NCI-H2081 (cell line): ENCODE measurements at places on chromosomes 4 and X.

- DNase-seq: no peak
These were observed 138.0 kb upstream of the SMIM31 start for GRCh38 chr4:164615964-164616363.

DNA sequence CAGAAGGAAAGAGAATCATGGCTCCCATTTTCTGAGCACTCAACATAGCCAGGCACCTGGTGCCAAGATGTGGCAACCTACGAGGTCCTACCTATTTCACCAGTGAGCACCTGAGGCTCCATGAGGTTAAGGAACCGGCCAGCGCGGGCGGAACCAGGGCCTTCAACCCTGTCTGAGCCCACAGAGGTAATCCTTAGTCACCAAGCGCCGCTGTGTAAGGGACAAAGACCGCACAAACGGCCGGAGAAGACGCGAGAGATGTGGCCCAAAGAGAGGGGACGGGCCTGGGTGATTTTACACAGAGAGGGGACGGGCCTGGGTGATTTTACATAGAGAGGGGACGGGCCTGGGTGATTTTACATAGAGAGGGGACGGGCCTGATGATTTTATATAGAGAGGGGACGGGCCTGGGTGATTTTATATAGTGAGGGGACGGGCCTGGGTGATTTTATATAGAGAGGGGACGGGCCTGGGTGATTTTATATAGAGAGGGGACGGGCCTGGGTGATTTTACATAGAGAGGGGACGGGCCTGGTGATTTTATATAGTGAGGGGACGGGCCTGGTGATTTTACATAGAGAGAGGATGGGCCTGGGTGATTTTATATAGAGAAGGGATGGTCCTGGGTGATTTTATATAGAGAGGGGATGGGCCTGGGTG, 114.2 kb downstream of the SMIM20 start:
- DNase-seq: no peak

GRCh38 chr4:857461-857860, 31.5 kb upstream of the CPLX1 start:
- no peak for DNase-seq

GRCh38 chr4:5757954-5758353, 47.0 kb downstream of the EVC start:
- no peak for DNase-seq

DNA sequence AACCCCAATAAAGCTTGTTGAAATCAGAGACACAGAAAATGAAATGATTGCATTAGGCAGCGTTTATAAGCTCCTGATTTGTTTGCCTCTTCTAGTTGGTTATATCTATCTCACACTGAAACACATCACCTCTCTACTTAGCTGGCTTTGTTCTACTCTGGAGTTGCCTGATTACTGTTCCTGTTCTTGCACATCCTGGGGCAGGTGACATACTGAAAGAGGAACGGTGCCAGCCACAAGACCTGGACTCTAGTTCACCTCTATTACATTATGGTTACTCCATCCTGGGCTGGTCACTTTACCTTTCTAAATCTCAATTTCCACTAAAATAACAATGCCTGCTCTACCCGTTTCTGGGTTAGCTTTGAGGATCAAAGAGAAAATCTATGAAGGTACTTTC, 47.9 kb downstream of the TRIM2 start:
- no peak for DNase-seq

GRCh38 chr4:69830560-69831269, 29.2 kb downstream of the SULT1E1 start:
- DNase-seq: peak; percentile 31

- no peak for DNase-seq
These were observed 41.5 kb upstream of the SMIM10 start for GRCh38 chrX:134949271-134949670.

DNA sequence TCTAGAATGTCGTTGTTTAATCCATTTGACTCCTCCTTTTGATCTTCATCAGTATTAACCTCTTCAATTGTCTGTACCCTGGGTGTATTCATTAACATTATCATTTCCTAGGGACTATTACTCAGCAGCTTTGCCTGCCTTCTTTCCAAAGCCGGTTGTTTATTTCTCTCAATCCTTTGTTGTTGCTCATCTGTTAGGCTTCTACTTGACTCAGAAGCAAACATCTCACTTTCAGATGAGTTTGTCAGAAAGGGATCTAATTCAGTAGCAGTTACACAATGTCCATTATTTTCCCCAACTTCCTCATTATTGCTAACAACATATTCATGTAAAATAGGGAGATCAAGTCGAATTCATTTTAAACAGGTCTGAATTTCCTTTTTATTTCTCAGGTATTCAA, 22.1 kb upstream of the HSD17B10 start:
- DNase-seq: no peak

DNA sequence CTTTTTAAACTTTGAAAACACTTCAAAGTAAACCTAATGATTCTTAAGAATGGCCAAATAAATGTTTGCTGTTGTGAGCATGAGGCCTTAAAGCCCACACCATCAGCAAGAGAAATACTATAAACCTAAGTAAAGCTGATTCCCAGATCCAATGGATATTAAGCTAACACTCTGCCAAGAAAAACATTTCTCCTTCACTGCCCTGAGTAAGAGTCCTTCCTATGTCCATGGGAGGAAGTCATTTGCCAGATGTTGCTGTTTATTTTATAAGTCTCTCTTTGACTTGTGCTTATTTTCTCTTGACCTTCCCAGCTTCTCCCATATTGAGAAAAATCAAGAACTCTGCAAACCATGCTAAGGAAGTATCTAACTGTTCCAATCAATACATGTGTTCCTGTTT, 154.3 kb upstream of the EDNRA start:
- no peak for DNase-seq

- DNase-seq: no peak
These were observed 315.4 kb upstream of the IGFBP7 start for GRCh38 chr4:57425610-57426009.

DNA sequence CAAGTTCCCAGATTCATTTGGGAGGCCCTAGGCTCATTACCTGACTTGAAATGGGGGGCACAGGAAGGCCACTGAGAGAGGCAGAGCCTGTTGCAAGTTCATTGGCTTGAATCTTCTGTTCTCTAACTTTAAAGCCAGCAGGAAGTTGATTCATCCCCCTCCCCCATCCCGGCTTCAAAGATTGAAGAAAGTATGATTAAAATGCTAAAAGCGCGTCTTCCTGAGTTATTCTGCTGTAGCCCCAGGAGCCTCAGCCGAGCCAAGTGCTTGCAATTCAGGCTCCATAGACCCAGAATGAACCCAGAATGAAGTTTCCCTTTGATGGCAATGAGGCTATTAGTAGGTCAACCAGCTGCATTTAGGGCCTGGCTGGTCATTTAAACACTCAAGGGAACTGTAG, 14.7 kb downstream of the CHST7 start:
- DNase-seq: no peak

DNA sequence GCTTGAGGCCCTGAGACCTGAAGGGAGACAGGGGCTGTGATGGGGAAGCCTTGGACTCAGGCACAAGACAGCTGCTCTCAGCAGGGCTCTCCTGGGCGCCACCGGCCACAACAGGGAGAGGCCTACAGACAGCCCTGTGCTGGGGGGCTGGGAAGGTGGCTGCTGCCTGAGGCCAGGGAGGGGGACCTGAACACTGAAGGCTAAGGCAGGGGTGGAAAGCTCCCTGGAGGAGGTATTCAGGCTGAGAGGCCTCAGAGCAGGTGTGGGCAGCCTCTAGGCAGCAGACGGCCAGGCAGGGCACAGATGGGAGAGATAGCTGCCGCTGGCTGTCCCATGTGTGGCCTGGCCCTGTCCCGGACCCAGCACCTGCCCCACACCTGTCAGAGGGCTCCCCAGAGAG, 33.0 kb downstream of the TACC3 start:
- no peak for DNase-seq

DNA sequence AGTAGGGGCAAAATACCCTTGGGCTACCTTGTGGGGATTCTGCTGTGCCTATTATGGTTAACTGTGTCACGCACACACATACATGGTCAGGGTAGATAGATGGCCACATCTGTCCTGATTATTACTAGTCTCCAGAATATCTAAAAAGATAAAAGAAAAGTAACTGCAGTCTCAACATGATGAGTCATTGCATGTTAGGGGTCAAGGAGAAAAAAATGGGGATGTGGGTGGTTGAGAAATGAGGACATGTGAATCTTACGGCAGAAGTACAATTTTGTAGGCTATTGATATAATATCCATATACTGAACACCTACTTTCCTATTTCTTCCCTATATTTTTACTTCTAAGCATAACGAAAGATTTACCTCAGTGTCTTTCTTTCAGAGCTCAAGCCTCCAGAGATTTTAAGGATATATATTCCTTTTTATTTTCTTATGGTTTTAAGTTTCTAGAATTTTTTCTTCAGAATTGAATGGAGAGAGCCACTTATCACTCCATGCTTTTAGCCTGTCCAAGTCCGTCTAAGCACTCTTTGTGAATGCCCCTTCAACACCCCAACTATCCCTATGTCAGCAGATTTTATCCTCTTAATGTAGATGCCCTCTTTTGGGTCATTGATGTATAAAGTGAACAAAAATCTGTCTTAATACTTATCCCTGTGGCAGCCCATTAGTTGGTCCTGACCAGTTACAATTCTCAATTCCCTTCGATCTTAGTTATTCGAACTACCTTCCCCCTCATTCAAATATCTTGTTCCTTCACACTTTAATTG, 642.2 kb downstream of the IQCM start:
- DNase-seq: no peak

GRCh38 chr4:57043347-57044251, 64.9 kb downstream of the POLR2B start:
- DNase-seq: no peak

DNA sequence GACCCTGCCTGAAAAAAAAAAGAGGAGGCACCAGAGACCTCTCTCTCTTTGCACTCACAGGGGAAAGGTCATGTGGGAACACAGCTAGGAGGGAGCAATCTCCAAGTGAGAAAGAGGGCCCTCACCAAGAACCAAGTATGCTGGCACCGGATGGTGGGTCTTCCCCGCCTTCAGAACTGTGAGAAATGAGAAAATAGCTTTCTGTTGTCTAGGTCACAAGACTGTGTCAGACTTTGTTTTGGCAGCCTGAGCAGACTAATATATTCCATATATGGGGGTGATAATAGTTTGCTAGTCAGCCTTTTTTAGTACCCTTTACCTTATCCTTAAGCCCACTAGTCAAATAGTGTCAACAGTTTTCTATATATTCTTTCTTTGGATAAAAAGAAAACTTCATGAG, 193.0 kb downstream of the TRIML1 start:
- no peak for DNase-seq

- no peak for DNase-seq
These were observed 5.4 kb downstream of the FAM47E start for GRCh38 chr4:76256968-76257367.

- DNase-seq: no peak
These were observed 171.2 kb downstream of the TMA16 start for GRCh38 chr4:163665521-163666331.

DNA sequence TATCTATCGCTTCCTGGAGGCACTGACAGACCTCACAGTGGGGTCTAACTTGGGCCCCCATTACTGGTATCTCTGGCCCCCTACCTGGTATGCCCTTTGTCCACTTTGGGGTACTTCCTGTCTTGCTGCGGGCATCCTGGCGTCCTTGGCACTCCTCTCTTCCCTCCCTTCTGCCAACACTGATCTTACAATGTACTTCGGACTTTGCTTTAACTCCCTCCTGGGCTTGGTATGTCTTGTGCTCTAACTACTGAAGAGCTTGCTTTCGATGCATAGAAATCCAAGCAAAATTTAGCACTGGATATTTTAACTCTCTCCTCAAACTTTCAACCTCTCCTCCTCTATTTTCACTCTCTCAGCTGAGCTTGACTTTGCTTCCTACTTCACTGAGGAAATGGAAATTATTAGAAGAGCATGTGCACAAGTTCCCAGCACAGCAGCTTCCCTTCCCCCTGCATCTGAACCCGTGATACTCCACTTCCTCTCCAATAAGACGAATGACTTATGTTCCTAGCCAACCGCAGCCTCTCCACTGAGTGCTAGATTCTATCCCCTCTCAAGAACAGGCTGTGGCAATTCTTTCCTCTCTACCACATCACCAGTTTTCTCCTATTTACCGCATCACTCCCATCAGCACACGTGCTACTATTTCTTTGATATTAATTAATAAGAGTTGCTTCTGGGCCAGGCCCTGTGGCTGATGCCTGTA, 52.9 kb downstream of the SUPT20HL2 start:
- DNase-seq: no peak

GRCh38 chr4:22780317-22780716, 87.6 kb downstream of the GBA3 start:
- no peak for DNase-seq

DNA sequence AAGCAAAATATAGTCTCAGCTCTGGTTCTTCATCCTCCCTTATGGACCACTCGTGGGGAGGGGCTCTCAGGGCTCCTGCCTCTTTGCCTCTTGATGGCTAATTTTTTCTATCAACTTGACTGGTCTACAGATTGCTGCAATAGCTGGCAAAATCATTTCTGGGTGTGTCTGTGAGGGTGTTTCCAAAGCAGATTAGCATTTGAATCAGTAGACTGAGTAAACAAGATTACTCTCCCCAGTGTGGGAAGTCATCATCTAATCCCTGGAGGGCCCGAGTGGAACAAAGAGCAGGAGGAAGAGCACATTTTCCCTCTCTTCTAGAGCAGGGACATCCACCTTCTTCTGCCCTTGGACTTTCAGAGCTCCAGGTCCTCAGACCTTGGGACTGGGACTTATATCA, 153.5 kb downstream of the STK32B start:
- DNase-seq: no peak

DNA sequence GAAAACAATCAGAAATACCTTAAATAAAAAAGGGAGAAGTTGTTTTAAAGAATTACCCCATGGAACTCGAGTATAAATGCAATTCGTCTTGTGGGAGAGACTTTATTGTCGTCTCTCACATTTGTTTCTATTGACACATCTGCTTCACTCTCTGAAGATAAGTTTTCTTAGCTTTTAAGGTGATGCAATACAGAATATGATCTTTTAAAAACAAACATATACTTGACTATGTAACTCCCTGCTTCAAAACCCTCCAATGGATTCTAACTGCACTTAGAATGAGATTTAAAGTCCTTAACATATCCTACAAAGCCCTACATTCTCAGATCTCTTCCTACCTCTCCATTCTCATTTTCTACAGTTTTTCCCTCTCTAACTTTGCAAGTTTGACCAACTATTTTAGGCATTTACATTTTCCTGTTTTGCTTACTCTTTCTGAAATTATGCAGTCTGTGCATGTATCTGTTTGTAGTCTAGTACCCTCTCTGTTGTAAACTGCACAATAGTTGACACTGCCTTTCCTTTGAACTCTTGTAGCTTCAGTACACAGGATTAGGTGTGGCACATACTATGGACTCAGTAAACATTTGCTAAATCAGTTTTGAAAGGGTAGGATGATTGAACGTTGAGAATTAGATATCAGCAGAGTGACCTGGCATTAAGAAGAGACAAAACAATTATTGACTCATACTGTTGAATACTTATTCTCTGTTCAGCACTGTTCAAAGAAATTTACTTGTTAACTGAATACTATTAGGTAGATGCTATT, 59.8 kb downstream of the AGTR2 start:
- DNase-seq: peak; percentile 27
